ENCODE measurements at places on chromosomes 12 and 14.

DNA sequence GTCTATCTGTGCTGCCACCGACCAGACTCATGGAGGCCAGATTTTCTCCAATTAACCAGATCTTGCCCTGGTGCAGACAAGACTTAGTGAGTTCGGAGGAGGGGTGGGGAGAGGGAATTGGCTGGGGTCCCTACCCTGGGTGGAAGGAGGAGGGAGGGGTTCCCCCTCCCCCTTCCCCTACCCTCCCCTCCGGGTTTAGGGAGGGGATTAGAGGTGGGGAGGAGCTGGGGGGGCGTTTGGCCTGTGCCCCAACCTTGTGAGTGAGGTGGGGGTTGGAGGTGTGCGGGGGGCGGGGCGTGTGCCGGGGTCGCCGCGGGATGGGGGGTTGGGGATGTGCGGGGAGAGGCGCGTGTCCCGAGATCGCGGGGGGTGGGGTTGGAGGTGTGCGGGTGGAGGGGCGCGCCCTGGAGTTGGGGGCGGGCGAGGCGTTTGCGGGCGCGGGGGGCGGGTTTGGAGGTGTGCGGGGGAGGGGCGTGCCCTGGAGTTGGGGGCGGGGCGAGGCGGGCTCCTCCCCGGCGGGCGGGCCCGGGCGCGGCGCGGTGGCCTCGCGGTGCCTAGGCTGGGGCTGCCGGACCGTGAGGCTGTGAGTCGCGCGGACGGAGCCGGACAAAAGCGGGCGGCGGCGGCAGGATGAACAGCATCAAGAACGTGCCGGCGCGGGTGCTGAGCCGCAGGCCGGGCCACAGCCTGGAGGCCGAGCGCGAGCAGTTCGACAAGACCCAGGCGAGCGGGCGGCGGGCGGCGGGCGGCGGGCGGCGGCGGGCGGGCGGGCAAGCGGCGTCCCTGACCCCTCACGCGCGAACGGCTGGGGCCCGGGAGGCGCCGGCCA lies at the start of gene HIP1R:
HIP1R (plus strand) TSS at position 537 of the 829 bp plus-strand sequence; CDS start at position 631, 94 bp downstream.
- peak; percentile 78 for DNase-seq

GRCh38 chr14:100698666-100699448 lies 27.8 kb upstream of the DLK1 start:
- no peak for DNase-seq

- no peak for DNase-seq
Observed at GRCh38 chr14:95364481-95365209, 44.9 kb upstream of the CLMN start.

DNA sequence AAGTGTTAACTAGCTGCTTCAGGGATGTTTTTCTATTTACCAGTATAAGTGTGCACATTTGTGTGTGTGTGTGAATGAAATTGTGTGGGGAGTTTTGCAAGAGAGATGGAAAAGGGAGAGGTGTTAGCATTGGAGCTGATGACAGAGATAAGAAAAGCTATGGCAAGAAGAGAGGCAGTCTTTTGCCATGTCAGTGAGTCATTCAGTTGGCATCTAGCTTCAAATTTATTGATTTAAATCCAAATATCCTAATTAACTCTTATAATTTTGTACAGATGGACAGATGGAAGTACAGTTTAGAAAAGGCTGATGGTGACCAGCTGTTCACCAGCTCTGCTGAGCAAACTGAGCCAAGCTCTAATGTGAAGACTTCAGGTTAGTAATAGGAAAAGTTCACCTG lies 3.3 kb upstream of the BHLHE41 start:
- DNase-seq: no peak

All from ecto neural progenitor cell (in vitro differentiated cells).